ENCODE measurements at places on chromosomes 1 and 21.

GRCh38 chr21:41459884-41460534 is 34.0 kb downstream of the MX1 start:
- no peak for DNase-seq

GRCh38 chr1:21742578-21742977 is 40.4 kb downstream of the USP48 start:
- no peak for DNase-seq

DNA sequence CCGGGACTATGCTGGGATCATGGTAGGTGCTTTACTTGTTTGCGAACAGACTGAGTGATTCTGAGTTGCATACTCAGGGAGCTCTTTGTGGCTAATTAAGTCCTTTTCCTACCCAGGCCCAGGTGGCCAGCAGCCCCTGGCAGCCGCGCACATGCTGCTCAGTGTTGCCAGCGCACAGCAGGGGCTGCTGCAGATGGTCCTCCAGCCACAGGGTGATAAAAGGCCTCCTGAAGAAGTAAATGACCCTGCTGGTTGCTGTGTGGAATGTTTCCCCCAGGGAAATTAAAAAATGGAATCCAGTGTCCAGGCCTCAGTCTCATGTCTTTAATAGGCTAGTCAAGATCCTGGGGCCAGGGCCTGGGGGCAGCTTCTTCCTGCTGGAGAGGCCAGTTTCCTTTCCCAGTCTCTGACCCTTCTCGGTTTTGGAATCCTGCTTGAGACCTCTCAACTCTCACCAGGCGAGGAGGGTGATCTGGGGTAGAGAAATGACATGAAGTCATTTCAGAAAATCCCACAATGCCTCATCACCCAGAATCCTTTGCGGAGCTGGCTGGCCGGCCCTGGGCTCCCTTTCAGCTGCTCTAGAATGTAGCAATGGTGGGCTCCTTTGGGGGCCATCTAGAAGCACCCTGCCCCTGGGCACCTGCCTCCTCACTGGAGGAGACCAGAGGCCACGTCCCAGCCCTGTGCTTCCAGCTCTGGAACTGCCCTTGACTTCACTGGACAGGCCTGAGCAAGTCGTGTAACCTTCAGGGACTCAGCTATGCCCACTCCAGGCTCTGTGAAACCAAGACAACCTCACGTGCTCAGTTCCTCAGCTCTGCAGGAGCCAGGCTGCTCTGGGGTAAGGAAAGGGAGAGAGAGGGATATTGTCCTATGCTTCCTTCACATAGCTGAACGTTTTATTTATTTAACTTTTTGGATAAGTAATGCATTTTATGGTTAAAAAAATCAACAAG is 131.4 kb downstream of the MRPS6 start:
- no peak for DNase-seq

- no peak for DNase-seq
Observed at GRCh38 chr1:221683681-221684080, 58.2 kb downstream of the DUSP10 start.

GRCh38 chr21:26117324-26117971 is 53.1 kb downstream of the APP start:
- no peak for DNase-seq

Measured in fibroblast of upper back skin (primary cell).